ACHN (cell line): ENCODE measurements at places on chromosomes 1 and 21.

DNA sequence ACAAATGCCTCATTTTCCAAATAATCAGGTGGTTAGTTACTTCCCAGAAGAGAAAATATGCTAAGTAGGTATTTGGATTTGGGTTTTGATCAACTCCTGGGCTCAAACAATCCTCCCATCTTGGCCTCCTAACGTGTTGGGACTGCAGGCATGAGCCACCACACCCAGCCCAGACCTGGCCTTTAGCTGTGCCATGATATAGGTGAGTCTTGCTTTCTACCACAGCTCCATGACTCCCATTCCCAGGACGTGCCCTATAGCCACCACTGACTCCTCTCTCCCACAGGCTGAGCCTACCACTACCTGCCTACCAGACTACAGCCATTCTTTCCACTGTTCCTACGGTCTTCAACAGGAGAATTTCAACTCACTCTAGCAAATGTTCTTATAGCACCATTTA, 1.8 kb upstream of the SLC1A7 start:
- no peak for DNase-seq

GRCh38 chr1:197141575-197141974, 4.9 kb downstream of the ASPM start:
- no peak for DNase-seq

DNA sequence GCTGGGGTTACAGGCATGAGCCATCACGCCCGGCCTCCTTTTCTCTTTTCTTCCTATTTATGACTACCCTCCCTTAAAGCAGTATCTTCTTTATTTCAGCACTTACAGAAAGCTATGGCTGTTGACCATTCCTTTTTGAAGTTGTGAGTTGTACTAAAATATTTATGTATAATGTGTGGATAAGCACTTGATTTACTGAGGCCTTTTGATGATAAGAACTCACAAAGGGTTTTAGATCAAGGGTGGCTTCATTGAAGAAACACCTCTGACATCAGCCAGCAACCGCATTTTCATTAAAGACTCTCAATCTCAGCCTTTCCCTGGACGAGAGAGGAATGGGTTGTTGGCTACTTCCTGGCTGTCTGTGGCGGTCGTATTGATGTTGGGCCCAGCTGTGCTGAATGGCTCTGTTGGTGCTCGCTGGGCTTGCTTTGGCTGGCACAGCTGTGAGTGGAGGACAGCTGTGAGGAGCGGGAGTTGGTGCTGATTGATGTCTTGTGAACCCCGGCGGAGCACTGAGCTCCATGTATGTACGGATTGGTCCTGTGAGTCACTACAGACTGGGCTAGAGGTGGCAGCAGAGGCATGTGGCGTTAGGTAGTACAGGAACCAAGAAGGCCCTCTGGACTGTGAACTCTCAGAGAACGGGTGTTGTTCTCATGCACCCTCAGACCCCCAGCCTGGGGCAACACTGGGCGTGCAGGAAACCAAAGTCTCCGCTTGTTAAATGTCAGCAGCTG, 208.8 kb downstream of the KIF26B start:
- DNase-seq = no peak

DNA sequence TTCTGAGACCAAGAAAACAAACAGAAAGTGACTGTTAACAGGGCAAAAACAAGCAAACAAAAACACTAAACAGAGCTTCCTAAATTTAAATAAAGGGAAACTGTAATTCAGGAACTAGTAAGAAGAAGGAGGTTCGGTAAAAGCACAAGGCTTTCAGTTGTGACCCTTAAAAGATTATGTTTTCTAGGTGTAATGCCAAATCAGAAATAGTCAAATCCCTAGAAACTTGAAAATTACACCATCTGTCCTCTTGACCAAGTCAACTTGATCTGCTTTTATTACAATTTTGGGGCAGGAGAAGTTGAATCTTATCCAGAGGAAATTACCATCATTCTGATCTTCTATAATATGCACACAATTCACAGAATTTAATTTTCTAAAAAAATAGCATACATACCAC, 754.0 kb upstream of the ADGRL4 start:
- no peak for DNase-seq

GRCh38 chr1:17021896-17022295, 10.2 kb upstream of the ATP13A2 start:
- no peak for DNase-seq

DNA sequence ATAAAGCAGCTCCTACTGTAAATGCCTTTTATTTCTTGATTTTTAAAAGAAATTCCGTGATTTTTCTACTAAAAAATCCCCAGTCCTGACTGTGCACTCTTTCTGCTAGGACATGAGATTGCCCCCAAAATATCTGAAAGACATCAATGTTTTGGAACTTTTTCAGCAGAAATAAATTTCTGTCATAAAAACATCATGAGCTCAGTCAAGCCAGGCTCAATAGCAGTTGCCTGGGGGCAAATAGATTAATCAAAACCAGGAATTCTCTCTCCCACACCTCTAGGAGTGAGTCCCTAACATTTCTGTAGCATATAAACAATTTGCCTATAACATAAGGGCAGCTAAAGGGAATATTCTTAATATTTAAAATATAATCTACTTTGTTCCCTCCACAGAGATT, 654.1 kb downstream of the PTPRC start:
- no peak for DNase-seq

DNA sequence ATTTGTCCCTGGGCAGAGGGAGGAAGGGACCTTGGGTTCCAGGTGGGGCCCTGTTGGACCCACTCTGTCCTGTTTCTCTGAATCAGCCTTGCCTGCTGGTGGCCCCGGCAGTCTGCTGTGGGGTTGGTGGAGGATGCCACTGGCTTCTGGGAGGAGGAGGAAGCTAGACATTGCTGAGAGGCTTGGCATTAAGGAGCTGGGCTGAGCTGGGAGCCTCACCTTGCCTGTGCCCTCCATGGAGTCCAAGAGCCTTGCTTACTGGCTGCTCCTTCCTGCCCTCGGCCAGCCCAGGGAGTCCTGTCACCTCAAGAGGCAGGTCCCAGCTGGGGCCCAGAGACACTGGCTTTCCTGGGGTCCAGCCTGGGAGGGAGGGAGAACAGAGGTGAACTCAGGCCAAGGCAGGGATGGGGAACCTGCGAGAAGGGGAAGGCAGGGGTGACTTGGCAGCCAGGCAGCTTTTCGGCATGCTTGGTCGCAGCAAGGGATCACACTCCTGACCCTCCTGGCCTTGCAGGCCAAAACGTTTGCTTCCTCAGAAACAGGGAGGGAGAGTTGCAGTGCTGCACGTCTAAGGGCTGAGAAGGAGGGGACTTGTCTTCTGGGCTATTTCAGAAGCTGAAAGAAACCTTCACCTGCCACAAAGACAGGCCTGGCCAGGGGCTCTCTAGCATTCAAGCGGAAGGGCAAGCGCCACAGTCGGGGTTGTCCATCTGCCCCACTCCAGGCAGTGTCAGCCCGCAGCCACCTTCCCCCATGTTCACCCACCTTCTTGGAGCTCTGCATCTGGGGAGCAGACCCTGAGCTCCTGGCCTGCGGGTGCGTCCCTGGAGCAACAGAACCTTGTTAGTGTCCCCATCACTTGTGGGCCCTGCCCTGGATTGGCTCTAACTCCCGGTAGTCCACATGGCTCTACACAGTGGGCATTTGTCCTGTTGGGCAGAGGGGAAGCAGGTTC, 8.9 kb downstream of the TMEM201 start:
- DNase-seq = no peak

- no peak for DNase-seq
Observed at GRCh38 chr1:228723287-228723686, 12.0 kb upstream of the RHOU start.

DNA sequence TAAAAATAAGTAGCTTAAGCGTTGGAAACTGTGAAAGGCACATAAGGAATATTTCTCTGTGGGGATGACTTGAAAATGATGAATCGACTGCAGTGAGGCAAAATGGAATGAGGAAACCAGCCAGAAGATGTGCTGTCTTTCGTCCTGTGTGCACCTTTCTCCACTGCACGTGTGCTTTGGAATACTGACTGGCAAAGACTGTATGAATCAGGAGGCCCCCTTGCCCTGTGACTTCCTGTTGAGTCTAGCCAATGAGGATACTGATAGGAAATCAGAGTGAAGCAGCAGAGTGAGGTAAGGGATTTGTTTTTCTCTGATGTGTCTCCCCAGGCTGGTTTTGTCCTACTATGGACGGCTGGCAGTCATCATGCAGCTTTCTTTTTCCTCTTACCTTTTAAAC, 118.2 kb upstream of the ADGRL4 start:
- no peak for DNase-seq

DNA sequence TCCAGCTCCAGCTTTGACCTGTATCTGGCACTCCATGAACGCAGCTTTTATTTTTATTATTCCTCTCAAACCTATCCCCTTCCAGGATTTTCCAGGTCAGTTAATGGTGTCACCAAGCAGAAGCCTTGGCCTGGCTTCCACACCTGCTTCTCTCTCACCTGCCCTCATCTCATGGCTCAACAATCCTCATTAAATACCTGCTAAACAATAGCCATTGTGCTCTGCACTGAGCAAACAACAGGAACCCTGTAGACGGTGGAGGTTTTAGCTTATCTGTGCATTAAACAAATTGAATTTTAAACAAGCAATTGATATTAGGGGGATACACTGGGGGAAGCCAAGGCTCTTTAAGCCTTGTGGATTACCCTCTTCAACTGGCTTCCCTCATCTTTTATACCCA, 15.3 kb downstream of the PYCR2 start:
- no peak for DNase-seq
